Right renal pelvis (tissue), 4 donors: ENCODE measurements at places on chromosomes 11 and 22.

- no peak for DNase-seq
Measured at GRCh38 chr22:36330655-36331305, 57.0 kb downstream of the MYH9 start.

DNA sequence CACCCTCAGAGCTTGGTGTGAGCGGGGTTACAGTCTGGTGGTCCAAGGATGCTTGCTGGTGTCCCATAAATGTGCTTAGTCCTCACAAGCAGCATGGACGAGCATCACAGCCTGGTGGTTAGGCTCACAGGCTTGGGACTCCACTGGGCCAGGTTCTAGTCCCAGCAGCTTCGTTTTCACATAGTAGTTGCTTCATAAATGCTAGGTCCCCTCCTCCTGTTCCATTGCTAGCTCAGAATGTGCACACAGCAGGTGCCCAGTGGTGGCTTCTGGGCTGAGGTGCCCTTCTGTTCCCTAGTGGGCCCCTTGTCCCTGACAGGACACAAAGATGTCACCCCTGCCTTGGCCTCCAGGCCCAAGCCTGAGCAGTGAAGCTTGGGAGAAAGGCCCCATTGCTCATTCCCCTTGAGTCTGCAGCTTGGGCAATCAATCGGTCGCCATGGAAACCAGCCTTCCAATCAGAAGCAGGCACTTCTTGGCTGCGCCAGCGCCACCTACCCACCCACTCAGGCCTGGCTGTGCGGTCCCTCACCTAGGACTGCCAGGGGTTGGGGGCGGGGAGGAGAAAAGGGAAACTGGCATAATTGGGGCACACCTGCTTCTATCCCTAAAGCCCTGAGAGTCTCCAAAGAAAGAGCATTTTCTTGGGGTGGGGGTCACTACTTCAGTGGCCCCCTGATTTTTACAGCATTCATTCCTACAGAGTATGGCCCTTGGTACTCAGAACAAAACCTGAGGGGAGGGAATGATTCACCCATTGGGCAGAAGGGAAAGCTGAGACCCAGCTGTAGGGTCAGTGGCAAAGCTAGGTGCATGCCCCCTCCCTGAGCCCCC, 48.1 kb downstream of the CYTH4 start:
- DNase-seq = peak; percentile 67

DNA sequence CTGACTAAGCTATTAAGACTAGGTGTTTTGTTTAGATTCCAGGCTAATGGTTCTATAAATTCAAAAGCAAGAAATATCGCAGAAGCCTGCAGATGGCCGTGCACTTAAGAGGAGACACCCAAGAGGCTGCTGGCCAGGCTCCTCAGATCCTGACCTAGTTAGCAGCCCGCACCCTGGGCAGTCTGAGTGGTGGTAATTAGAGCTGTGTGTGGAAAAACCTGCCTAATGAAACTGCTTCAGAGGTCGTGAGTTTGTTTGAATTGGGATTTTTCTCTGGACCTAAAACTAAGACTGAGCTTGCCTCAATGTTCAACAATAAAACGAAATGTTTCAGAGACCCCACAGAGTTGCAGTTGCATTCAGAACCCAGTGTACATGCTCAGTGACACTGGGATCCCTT, 627.7 kb downstream of the OPCML start:
- no peak for DNase-seq

DNA sequence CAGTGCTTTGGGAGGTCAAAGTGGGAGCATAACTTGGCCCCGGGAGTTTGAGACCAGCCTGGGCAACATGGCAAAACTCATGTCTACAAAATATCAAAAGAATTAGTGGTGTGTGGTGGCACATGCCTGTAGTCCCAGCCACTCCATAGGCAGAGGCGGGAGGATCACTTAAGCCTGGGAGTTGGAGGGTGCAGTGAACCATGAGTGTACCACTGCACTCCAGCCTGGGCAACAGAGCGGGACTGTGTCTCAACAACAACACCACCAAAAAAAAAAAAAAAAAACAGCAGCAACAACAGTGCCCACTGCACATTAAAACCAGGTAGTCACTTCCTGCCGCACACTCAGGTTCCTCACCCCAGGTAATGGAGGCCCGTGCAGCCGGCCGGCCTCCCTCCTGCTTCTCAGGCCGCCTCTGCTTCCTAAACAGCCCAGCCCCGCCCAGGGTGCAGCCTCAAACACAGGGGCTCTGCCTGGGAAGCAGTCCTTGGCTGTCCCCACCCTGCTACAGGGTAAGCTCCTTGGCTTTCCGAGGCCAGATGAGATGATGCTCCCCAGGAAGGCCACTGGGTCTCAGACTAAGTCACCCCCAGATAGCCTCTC, 318.3 kb downstream of the SHANK2 start:
- no peak for DNase-seq

DNA sequence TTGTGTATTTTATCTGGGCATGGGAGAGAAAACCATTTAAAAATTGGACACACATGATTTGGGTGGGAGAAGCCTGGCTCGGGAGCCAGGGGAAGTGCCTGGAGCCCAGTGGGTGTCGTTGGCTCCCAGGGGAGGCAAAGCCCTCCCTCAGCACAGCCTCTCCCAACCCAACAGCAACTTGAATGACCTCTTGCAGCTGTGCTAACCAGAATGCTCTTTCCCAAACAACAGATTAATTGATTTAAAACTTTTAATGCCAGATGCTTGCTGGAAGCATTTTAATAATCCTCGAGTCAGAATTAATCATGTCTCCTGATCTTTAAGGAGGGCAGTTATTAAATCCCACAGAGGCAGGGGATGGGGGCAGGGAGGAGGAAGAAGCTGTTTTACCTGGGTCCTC, 401.6 kb downstream of the BUD13 start:
- DNase-seq = no peak

DNA sequence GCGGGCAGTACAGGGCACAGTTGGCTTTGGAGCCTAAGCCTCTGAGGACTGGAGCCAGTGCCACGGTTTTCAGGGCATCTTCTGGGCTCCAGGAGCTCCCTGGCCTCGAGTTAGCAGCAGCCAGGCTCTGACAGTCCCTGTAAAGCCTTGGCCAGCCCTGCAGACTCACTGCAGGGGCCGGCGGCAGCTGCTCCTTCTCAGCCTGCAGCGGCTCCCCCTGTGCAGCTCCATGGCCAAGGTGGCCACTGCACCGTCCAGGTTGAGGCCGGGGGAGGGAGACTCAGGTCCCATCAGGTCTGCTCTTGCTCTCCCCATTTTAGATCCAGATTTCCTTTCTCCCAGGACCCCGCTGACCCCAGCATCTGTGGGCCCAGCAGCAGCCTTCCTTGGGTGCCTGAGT, 1461.1 kb downstream of the BRD1 start:
- DNase-seq = no peak

- DNase-seq = no peak
Measured at GRCh38 chr22:32414191-32414590, 2.1 kb upstream of the RTCB start.

GRCh38 chr11:91698845-91699244, 525.8 kb upstream of the FAT3 start:
- no peak for DNase-seq

DNA sequence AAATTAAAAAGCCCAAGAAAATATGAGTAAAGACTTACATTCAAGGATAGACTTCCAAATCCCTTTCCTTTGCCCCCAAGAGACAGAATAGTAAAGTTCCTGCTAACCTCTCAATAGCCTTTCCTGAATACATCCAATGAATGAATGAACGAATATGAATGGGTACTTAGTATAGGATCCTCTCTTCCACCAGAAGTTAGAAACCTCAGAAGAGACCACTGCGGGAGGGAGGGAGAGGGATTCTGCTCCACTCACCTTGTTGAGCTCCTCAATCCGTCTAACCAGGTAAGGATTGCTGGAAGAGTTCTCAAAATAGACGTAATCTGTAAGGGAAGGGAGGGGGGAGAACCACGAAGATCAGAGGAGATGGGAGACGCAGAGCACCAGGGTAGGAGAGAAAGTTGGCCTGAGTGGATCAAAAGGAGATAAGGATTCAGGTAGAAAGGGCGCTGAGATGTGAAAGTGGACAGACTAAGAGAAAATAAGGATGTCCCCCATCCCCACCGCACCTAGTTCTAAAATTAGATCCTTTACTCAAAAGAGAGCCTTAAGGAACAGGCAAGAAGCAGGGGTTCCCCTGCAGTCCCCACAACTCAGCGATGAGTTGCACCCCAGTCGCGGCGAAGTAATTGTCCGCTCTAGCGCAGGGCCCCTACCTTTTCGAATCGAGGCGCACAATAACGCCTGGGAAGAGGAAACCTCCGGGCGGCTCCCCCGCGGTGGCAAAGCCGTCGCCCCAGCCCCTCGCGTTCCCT, 1.1 kb downstream of the MTA2 start:
- DNase-seq = no peak

GRCh38 chr11:126817096-126817495, 183.5 kb downstream of the KIRREL3 start:
- DNase-seq = no peak

- DNase-seq = no peak
Measured at GRCh38 chr11:120424185-120424969, 87.2 kb upstream of the GRIK4 start.

DNA sequence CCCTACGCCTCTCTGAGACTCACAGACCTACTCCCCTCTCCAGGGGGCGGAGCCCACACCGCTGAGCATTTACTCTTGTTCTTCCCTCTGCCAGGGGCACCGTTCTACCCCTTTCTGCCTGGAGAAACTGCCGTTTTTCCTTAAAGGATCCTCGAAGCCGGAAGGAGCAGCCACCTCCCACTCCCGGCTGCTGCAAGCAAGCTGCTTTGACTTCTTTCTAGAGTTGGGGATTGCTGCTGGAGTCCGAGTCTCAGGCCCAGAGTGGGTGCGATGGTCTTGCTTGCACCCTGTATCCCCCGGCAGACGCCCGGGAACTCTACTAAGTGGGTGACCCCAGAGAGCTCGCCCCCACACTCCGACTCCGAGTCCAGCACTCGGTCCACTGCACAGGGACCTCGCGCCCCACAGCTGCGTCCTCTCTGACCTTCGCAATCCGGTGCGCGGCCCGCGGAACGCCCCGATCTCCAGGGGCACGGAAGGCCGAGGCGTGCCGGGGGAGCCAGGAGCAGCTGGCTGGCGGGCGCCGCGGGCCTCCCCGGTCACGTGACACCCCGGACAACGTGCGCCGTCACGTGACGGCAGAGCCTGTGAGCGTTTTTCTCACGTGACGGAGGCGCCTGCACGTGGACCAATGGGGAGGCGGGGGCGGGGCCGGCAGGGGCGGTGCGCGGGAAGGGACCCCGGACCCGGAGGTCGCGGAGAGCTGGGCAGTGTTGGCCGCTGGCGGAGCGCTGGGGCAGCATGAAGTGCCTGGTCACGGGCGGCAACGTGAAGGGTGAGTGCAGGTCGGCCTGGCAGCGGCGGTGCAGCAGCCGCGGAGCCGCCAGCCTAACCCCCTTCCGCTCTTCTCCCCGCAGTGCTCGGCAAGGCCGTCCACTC, at the start of gene RAD9A:
Gene RAD9A, plus strand, starts transcription at position 683 of the 879 bp plus-strand sequence. Its CDS starts 59 bp downstream, at position 742.
- peak; percentile 88 for DNase-seq

DNA sequence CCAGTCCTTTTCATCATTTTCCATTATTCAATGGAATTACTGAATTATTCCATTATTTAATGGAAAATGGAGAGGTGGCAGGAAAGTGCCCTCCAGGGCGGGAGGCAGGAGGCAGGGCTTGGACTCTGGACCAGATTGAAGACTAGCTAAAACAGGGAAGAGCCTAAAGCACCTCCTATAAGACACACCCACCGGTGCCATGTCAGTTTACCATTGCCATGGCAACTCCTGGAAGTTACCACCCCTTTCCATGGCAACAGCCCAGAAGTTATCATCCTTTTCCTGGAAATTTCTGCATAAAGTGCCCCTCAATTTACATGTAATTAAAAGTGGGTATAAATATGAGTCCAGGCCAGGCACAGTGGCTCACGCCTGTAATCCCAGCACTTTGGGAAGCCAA, 443.7 kb downstream of the TBC1D22A start:
- no peak for DNase-seq

DNA sequence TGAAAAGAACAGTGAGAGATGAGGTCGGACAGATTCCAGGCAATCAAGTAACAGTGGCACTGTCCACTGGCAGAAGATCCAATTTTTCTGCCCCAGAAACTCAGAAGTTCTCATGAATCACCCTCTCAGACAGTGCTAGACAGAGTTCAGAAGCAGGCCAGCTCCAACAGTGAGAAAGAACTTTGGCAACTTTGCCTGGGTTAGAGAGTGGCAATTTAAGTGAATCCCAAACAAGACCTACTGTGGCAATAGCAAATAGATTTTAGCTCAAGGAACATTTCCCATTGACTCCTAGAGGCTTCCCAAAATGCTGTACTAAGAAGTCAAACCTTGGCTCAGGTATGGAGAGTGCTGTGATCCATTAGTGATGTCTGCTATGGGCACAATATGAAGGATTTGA, 12.3 kb downstream of the CD44 start:
- DNase-seq = no peak

GRCh38 chr11:69240332-69241074, 53.5 kb upstream of the MYEOV start:
- no peak for DNase-seq
